ENCODE measurements at places on chromosomes 3 and 15.

GRCh38 chr15:88476635-88477060, 9.1 kb downstream of the MRPS11 start:
- peak; percentile 18 for DNase-seq

GRCh38 chr15:41648097-41648496, 12.1 kb upstream of the MGA start:
- DNase-seq: no peak

DNA sequence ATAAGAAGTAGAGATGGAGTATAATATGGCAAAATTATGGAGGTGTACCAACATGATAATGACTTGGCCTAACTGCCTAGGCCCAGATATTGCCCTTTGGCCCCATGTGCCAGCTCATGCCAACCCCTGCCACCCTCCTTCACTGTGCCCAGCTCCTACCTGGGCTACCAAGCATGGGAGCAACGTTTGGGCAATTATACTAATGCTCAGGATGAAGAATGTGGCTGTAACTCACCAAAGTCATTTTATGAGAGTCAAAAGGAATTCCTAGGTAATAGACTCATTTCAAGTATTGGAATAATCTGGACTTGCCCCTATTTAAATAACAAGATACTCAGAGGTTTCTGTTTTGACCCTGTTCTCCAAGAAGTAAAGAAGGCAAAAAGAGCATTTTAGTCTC, 240.2 kb upstream of the IL12A start:
- DNase-seq: no peak

GRCh38 chr3:88132894-88133293, 16.9 kb upstream of the C3orf38 start:
- DNase-seq: no peak

GRCh38 chr15:55613727-55614126, 25.6 kb upstream of the PYGO1 start:
- no peak for DNase-seq

GRCh38 chr3:69082805-69083204, 1.9 kb upstream of the ARL6IP5 start:
- no peak for DNase-seq

DNA sequence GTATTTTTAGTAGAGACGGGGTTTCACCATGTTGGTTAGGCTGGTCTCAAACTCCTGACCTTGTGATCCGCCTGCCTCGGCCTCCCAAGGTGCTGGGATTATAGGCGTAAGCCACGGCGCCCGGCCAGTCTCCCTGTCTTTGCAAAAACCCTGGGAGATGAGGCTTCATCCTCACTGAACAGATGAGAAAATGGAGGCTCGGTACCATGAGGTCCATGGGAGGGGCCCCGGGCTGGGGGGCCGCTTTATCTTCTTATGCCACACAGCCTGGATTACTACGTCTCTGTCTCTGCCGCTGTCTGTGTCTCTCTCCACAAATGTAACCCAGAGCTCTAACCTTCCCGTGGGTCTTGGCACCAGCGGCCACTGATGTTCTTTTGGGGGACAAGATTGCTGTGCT, 39.1 kb downstream of the ABTB1 start:
- no peak for DNase-seq

DNA sequence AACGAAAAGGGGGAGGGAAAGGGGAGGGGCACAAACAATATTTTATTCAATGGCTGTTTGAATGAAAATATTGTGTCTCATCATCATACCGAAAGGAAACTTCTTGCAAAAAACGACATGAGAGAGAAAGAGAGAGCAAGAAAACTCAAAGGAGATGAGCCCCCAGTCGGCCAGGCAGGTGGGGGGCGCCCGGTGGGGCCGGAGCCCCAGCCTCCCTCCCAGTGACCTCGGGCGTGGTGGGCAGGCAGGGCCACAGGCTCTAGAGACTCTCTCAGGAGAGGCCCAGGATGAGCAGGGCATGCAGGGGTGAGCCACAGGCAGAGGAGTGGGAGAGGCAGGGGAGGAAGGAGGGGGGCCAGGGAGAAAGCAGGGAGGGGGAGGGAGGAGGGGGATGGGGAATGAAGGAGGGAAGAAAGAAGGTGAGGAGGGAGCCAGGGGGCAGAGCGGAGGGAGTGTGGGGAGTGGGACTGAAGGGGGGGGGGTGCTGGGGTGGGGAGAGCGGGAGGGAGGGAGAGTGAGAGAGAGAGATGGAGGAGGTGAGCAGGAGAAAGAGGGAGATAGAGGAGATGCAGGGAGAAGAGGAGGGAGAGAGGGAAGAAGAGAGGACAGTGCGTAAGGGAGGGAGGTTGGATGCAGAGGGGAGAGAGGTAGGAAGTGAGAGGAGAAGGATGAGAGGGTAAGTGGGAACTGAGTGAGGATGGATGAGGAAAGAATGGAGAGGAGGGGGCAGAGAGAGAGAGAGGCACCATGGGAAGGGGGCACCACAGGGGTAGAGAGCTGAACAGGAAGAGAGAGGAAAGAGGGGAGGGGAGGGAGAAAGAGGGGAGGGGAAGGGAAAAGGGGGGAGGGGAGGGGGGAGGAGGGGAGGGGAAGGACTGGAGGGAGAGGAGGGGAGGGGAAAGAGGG, 14.1 kb upstream of the TMEM115 start:
- no peak for DNase-seq

DNA sequence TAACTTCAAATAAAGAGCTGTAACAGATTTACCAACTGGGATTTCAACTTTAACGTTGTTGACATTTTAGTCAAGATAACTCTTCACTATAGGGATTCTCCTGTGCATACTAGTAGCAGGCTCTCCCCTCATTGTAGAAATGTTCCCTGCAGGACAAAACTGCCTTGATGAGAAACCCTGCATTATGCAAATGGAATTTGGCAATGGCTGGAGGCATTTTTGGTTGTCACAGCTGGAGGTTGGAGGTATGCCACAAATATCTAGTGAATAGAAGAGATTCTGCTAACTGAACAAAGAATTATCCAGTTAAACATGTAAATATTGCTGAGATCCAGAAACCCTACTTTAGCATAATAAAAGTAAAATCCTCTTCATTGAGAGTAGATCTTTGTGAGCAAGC, 928.8 kb upstream of the ALCAM start:
- no peak for DNase-seq

DNA sequence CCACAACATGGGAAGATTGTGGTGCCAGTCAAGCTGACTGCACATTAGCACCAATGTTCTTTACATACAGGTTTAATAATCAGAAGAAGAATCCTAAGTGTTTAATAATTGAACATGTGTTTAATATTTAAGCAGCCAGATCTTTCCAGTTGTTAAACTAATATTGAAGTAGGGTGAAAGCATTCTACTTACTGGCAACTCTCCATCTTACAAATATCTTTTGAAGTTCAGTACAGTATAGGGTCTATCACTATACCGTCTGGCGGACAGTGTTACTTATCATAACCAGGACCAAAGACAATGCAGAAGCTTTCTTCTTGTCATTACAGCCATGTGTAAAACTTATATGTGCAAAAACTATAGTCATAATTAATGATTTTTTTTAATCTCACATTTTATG, 376.4 kb downstream of the CNTN6 start:
- DNase-seq: no peak

DNA sequence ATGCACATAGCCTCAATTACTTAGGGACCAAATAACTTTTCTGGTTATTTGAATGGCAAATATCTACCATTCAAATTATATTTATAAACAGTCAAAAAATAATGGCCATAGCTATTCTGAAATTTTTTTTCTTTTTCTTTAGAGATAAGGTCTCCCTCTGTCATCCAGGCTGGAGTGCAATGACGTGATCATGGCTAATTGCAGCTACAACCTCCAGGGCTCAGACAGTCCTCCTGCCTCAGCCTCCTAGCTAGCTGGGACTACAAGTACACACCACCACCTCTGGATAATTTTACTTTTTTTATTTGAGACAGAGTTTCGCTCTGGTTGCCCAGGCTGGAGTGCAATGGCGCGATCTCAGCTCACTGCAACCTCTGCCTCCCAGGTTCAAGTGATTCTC, 16.6 kb downstream of the PPP1R2 start:
- no peak for DNase-seq

- no peak for DNase-seq
Observed at GRCh38 chr15:101206176-101206591, 45.7 kb downstream of the CHSY1 start.

DNA sequence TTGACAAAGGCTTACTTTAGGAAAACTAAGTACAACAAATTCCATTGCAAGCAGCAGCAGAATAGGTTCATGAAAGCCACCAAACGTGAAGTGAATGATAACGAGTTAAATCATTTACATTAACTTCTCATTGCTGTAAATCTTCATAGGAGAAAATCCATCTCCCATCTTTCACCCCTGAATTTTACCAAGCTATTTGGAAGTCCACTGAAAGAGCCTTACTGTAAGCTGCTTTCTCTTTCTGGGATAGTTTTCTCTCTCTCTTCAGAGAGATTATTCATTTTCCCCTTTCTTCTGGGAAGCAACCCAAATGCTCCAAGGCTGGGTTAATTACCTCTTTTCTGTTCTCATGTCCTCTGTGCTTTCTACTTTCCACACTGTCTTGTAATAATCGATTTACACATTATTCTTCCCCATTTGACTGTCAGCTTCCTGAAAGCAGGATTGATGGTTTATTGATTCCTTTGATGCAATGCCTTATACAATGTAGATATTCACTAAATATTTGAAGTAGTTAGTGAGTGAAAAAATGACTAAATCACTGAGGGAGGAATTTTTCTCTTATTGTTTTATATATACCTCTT, 914.3 kb upstream of the ARPP21 start:
- no peak for DNase-seq

DNA sequence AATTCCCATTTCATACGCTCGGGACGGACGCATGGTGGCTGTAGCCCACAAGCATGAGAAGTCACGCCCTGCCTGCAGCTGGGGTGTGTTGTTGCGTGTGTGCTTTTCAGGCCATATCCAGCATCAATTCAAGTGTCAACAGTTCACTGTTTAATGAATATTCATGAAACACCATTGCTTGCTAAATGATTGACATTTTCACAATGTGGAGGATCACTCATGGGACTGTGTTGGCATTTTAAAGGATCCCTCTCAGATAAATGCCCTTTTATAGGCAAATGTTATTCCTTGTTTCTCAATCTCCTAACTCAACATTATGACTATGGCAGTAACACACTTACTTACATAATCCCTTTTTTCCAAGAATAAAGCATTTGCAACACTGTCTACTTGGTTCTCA, 511.3 kb downstream of the GABRG3 start:
- DNase-seq: no peak

DNA sequence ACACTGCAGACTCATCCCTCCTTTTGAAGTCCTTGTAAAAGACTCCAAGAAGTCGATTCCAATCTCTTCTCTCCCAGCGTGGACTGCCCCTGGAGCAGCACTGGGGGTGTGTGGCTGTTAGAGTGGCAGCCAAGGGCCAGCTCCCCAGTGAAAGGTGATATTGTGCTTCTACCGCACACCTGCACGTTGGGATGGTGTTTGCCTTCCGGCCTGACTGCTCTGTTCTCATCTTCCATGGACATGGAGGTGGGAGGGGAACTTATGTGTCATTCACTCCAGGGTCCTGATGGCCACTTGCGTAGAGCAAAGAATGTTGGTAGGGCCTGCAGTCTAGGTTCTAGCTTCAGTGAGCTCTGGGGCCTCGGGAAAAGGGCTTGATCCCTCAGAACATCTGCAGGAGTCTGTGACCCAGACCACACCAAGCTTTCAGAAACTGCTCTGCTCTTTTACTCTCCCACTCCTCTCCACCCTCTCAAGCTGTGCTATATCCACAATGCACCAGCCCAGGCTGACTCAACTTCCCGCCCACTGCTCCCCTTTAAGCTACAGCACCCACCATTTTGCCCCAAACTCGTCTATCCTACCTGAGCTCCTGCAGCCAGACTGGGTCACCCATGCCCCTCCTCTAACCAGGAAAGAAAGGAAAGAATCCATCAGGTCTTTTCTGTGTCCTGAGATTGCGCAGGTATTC, 31.3 kb downstream of the LIPC start:
- DNase-seq: no peak

GRCh38 chr15:66053991-66054390, 184.7 kb downstream of the RAB11A start:
- DNase-seq: no peak

DNA sequence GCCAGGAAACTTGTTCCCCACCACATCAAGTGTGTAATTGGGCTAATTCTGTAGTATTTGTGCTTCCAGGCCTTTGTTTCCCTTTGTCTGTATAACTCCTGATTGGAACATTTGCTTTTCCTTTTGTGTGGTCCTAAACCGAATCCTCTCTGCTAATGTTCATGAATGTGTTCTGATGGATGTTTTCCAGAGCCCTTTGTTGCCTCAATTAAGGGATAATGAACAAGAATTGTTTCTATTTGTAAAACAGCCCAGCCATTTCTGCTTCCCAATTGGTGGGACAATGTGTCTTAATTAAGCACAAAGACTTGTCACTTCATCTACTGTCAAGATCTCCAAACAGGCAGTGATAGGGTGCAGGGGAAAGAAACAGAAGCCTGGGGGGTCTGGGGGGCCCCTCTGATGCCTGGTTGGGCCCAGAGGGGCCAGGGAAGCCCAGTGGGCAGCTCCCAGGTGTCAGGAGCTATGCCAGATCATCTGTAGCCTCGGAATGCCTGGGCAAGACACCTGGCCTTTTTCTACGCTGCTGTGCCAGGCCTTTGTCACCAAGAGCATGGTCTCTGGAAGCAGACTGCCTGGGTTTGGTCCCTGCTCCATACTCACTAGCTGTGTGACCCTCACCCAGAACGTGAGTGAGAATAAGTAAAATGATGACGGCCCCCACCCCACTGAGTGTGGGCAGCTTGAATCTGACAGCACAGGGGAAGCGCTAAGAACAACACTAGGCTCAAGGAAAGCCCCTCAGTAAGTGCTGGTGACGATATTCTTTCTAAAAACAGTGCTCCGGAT, 116.6 kb upstream of the PRR20G start:
- no peak for DNase-seq

DNA sequence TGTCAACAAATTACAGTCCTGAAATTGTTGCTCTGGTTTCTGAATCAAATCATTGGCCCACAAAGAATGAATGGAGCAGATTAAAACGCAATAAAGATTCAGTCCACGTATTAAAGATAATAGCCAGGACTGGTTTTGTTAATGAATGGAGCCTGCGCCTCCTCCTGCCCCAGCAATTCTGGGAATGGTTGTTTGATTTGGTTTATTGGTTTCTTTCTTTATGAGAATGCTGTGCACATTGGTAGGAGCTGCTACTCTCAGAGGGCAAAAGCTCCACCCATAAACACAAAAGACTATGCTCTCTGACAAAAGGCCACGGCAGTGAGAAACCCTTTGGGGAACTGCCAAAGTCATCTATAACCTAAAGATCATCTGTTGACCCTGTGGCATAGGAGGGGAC, 261.1 kb downstream of the ABHD5 start:
- DNase-seq: no peak

GRCh38 chr3:129594409-129594808, 12.1 kb downstream of the PLXND1 start:
- DNase-seq: no peak

GRCh38 chr15:26773067-26773877, 406 bp upstream of the GABRB3 start:
- DNase-seq: peak; percentile 57

- DNase-seq: no peak
Observed at GRCh38 chr15:67750371-67750770, 74.9 kb upstream of the SKOR1 start.

DNA sequence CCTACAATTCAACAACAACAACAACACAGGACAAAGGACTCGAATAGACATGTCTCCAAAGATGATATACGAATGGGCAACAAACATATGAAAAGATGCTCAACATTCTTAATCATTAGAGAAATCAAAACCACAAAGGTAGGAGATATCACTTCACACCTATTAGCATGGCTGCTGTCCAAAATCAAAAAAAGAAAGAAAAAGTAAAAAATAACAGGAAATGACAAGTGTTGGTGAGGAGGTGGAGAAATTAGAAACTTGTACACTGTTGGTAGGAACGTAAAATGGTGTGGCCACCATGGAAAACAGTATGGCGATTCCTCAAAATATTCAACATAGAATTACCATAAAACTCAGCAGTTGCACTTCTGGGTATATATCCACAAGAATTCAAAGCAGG, 312.3 kb upstream of the STT3B start:
- DNase-seq: no peak

Measured in NCI-H1092 (cell line).